ENCODE measurements at places on chromosomes 12 and 14.

DNA sequence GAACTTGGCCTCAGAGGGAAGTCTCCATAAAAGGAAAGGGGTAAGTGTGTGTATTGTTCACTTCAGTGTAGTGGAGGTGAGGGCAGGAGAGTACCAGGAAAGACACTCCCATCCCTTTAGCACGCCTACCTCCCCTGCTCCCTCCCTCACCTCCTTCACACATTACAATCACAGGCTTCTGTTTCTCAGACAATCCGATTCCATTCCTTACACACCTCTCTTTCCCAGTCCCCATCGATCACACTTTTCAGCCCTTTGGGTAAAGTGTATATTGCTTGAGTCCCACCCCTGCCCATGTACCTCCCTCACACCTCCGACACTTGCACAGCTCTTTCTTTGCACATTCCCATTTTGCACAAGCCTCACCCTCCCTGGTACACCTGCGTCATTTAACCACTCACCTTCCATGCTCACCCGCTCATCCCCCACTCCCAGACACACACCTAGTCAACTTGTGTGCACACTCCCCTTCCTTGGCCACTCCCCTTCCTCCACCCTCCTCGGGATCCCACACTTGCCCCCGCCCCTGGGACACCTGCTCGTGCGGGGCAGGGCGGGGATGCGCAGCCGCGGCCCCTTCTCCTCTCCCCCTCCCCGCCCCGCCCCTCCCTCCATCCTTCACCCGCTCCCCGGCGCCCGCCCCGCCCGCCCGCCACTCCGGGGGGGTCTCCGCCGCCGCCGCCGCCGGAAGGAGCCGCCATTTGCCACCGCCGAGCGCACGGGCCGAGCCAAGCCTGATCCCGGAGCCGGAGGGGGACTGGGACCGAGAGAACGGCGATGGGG lies at the start of gene MARCHF9:
Gene MARCHF9, plus strand, starts transcription at position 693 of the 783 bp plus-strand sequence. CDS start 426 bp downstream, outside the sequence.
- DNase-seq: no peak

- DNase-seq: peak; percentile 11
Observed at GRCh38 chr12:101877806-101878242, 444 bp downstream of the DRAM1 start.

DNA sequence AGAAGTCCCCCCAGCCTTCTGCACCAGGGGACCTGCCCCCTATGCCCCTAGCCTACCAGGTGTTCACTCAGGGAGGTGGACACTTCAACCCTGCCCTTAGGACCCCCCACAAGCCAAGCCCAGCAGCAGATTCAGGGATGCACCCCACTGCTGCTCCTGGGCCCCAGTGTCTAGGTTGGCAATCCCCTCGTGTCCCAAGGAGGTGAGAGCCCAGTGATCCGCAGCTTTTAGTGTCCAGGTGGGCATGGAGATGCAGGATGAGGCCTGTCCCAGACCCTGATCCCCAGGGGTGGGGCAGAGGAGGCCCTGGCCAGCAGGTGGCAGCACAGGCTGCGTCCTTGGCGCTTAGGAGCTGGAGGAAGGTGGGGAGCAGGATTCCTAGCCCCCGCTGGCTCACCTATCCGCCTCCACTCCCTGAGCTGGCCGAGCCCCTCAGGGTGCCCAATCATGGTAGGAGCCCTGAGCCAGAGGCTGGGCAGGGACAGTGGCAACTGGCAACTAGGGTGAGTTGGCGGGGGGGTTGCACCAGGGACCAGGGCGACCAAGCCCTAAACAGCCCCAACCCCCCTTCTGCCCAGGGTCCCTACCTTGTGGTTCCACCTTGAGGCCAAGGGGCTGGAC lies 4.1 kb downstream of the CKB start:
- peak; percentile 42 for DNase-seq

- DNase-seq: no peak
Observed at GRCh38 chr12:5514545-5514944, 82.6 kb downstream of the NTF3 start.

GRCh38 chr12:49055978-49056754 lies 4.4 kb downstream of the KMT2D start:
- peak; percentile 73 for DNase-seq

- DNase-seq: no peak
Observed at GRCh38 chr14:101815994-101816393, 54.5 kb downstream of the PPP2R5C start.

DNA sequence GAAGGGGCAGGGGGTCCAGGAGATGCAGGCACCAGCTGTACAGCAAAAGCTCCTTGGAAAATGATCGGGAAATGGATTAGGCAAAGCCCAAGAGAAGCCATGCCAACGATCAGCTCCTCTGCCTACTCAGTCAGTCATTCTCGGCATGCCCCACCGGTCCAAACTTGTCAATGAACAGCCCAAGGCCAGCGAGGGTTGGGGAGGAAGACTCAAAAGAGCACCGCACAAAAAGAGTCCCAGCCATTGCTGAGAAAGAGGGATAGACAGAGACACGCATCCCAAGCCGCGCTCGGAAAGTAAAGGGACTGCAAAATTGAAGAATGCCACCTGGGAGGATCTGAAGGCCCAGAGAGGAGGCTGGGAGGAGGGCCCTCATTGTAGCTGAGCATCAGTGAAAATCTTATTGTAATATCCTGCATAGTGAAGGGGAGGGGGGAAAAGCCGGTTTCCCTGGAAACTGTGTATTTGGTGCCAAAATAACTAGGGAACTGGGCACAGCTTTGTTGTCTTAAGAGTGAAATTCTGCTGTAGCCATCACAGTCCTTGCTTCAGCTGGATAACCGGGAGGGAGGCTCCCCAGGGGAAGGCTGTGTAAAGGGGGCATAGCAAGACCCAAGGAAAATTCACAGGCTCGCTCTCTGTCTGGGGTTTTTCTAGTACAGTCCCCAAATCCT lies 4.7 kb downstream of the KDM2B start:
- peak; percentile 51 for DNase-seq

DNA sequence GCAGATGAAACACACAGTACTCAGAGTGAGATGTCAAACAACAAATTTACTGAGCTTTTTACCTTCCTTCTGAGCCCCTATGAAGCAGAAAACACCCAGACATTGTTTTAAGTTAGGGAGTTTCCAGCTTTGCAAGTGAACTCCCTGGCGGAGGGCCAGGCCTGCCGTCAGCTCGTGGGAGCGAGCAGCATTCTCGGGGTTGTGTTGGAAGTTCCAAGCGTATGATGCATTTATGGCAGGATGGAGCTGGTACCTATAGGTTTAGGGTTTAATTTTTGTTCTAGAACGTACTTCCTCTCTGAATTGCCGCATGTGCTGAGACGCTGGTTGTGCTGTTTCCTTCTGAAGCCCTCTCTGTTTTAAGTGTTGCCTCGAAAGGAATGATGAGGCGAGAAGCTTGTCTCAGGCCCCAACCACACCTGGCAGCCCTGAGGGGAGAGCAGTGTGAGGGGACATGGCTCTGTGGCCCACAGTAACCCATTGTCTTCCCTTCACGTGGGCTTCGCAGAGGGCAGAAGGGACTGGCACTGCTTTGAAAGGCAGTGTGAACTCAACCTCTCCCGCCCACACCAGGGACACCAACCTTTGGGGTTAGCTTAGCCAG lies 76.6 kb downstream of the SSPN start:
- peak; percentile 88 for DNase-seq

GRCh38 chr14:55665067-55665675 lies 85.2 kb downstream of the KTN1 start:
- DNase-seq: peak; percentile 10

DNA sequence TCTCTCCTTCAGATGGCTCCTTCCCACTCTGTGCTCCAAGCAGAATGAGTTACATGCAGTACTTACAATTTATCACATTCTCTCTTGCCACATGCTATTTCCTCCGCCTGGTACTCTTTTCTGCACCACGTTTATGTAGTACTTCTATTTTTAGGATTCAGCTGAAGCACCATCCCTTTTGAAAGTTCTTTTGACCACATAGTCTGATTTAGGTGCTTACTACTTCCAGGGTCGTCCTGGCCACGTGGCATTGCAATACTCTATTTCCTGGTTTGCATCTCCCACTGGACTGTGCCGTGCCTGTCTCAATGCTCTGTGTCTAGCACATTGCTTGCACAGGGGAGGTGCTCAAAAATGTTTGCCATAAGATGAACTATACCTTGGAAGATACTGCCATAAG lies 16.3 kb upstream of the TBC1D30 start:
- no peak for DNase-seq

DNA sequence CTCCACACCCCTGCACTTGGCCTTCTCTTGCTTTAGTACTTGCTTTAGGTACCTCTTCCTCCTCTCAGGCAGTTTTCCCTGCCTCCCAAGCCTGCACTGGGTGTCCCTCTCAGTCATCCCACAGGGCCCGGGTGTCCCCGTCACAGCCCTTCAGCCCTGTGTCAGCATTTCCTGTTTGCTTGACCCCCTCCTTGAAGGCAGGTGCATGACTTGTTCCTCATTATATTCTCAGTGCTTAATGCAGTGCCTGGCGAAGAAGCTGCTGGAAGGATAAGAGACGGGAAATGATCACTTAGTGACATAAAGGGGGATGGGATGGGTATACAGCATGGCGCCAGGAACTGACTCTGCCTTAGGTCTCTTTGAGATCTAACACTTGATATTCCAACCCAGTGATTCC lies 61.5 kb downstream of the IQSEC3 start:
- DNase-seq: no peak

- DNase-seq: no peak
Observed at GRCh38 chr14:61470961-61471293, 149.5 kb downstream of the PRKCH start.

DNA sequence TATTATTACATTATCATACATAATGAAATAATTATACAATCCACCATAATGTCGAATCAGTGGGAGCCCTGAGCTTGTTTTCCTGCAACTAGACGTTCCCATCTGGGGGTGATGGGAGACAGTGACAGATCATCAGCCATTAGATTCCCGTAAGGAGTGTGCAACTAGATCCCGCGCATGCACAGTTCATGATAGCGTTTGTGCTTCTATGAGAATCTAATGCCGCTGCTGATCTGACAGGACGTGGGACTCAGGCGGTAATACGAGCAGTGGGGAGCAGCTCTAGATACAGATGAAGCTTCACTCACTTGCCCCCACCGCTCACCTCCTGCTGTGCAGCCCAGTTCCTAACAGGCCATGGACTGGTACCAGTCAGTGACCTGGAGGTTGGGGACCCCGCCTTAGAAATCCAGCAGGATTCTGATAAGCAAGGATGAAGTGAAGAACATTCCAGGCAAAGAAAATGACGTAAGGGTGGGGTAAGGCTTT lies 204.6 kb downstream of the ETV6 start:
- DNase-seq: no peak

GRCh38 chr14:102969060-102969791 lies 46.8 kb downstream of the AMN start:
- DNase-seq: no peak

- DNase-seq: no peak
Observed at GRCh38 chr12:110688446-110689280, at the start of gene HVCN1. TSS of gene HVCN1 (minus strand) at chr12:110689115. CDS start at chr12:110683245, 5,870 bp downstream.

- peak; percentile 97 for DNase-seq
Observed at GRCh38 chr14:68137704-68138619, 318.4 kb downstream of the RAD51B start.

DNA sequence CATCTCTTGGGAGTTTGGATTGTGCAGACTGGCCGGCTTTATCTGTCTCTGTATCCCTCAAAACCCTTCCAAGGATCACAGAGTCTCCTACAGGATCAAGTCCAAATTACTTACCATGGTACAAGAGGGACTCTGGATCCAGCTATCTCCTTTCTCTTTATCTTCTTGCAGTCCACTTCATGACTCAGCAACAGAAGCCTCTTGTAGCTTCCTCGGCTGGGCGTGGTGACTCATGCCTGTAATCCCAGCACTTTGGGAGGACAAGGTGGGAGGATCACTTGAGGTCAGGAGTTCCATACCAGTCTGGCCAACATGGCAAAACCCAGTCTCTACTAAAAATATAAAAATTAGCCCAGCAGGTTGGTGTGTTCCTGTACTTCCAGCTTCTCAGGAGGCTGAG lies 189.7 kb downstream of the BCAT1 start:
- no peak for DNase-seq

DNA sequence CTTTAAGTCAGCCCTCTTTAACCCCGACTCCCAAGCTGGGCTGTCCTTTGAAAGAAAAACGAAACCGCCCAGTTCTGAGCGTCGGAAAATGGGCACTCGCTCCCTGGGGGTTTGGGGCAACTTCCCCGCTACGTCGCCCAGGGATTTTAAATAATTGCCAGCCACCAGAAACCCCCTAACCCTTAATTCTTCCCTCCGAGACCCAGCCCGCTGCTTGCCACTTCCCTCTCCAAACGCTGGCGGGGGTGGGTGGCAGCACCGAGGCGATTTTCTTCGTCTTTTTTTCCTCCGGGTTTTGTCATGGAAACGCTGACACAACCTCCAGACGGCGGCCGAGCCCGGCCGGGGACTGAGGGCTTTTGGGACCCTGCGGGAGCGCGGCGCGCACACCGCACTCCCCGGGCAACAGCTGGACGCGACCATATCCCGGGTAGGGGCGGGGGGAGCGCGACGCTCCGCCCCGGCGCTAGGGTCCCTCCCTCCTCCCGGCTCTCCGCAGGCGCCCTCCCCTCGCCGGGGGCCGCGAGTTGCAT lies at the start of gene CHST11:
Gene CHST11, plus strand, starts transcription at position 532 of the 533 bp plus-strand sequence.
- DNase-seq: peak; percentile 87

GRCh38 chr12:6253278-6253677 lies 53.1 kb downstream of the CD9 start:
- DNase-seq: no peak

DNA sequence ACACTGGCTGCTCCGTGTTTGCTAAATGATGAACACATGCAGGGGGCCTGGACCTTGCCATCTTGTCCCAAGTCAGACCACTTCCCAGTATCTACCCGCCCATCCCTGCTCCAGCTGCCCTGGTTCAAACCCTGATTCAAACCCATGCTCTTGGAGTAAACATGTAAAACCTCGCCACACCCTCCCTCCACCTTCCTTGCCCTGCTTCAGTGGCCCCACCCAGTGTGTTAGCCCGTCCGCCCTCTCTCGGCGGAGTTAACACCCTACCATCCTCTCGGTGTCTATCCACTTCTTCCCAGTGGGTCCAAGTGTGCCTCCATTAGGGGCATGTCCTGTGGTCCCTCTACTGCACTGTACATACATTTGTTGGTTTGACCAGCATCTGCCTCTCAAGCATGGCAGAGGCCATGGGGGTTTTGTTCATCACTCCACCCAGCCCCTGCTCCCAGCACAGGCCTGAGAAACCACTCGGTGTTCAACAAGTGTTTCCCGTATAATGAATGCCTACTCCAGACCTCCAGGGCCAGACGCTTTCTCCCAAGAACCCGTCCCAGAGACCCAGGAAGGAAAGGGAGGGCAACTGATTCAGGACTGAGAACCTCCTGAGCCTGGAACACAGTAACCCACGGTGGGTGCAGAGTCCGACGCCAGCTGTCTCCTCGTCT lies 37.1 kb downstream of the P2RX4 start:
- DNase-seq: no peak

DNA sequence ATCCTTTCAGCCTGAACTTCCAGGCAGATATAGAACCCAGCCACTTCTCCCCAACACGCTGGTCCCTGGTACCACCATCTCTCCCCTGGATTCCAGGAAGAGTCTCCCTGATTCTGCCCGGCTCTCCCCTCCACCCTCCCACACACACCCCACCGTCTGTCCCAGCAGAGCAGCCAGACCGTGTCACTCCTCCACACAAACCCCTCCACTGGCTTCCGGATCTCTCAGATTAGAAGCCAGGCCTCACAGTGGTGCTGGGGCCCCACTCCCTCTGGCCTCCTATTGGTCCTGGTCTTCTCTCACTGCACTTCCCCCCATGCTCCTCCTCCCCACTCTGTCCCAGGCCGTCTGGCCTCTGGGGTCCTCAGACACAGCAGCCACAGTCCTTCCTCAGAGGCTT lies 52.4 kb upstream of the CDKN3 start:
- DNase-seq: no peak

- DNase-seq: peak; percentile 26
Observed at GRCh38 chr12:16012117-16012516, 101.0 kb downstream of the DERA start.

GRCh38 chr12:57107456-57108155 lies 3.6 kb downstream of the STAT6 start:
- DNase-seq: no peak

GRCh38 chr14:79575032-79575431 lies 636.3 kb downstream of the DIO2 start:
- DNase-seq: no peak
